ENCODE measurements at places on chromosomes 2 and 18.

- DNase-seq: no peak
Observed at GRCh38 chr2:220106065-220106464, 478.6 kb downstream of the SLC4A3 start.

DNA sequence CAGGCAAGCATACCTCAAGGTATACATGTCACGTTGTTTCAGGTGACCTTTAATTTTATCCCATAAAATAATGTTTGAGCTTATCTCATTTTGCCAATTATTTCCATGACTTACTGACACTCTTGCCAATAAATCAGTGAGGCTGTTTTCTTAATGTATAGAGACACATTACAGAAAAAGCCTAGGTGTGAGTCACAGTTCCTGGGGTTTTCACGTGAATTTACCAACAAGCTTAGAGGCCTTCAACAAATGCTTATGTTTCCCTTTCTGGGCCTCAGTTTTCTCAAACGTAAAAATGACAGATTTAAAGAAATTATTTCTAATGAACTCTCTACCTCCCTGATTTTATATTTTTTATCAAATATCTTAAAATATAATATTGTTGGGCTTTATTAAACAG lies 517.5 kb upstream of the SPHKAP start:
- DNase-seq: no peak

GRCh38 chr18:41021089-41021488 lies 933.9 kb upstream of the PIK3C3 start:
- no peak for DNase-seq

DNA sequence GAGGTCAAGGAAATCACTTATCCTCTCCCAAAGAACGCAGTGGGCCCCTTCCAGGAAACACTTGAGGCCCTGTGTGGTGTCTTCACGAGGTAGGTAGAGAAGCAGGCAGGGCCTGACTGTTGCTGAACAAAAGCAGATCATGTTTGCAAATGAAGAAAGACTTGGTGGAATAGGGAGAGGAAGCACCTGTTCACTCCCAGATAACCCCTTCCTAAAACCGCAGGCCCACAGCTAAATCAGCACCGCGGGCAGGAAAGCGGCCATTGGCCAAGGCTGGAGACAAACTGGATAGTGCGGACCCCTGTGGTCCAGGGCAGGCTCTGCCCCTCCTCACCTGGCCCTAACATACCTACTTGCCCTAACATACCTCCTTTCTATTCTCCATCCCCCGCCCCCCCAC lies 64.9 kb upstream of the KLHL29 start:
- no peak for DNase-seq

DNA sequence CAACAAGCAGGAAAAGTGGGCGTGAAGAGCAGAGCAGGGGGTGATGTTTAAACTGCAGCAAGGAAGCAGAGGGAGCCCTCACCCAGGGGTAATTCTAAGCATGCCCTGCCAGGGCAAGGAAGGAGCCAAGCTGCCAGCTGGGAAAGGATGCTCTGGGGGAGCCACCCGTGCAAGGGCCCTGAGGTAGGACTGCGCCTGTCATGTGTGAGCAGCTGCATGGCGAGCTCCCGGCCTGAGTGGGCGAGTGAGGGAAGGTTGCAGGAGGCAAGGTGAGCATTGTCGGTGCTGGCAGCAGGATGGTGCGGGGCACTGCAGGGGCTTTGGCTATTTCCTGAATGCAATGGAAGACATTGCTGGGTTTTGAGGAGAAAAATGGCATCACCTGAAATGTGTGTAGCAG lies 107.2 kb downstream of the COPS8 start:
- DNase-seq: no peak

GRCh38 chr18:30682672-30683071 lies 359.9 kb downstream of the DSC3 start:
- no peak for DNase-seq

Data from DMS79 (cell line).